ENCODE measurements at places on chromosomes 7 and 10.
A peak's percentile ranks its signal among the peaks of the same experiment; 100 is the strongest.

DNA sequence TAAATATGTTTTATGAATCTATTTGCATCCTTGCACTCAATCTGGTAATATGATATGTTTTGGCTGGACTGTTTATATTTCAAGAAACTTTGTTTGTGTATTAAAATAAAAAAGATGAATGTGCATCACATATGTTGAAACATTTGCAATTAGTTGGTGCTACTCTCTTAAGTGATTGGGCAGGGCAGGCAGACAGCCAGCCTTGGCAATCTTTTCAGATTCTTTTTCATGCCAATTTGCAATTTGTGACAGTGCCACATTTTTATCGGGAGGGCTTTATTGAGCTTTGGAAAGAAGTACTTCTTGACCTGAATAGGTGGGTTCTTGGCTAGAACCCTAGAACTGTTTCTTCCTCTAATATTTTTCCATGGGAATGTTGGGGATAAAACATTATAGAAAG is 152.2 kb downstream of the NXPH1 start:
- DNase-seq: no peak

DNA sequence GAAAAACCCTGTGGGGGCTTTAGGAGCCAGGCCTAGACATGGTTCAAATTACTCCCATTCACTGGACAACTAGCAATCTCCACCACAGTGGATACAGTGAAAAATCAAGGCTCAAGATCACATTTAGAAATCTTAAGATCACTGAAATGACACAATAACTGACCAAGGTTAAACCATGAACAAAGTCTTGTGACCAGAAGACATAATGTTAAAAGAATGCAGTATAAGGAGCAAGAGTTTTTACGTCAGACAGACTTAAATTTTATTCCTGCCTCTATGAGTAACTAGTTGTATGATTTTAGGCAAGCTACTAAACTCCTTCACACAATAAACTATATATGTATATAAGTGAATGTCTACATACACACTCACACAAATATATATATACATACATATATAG is 68.5 kb downstream of the MICU1 start:
- DNase-seq: peak; percentile 70

DNA sequence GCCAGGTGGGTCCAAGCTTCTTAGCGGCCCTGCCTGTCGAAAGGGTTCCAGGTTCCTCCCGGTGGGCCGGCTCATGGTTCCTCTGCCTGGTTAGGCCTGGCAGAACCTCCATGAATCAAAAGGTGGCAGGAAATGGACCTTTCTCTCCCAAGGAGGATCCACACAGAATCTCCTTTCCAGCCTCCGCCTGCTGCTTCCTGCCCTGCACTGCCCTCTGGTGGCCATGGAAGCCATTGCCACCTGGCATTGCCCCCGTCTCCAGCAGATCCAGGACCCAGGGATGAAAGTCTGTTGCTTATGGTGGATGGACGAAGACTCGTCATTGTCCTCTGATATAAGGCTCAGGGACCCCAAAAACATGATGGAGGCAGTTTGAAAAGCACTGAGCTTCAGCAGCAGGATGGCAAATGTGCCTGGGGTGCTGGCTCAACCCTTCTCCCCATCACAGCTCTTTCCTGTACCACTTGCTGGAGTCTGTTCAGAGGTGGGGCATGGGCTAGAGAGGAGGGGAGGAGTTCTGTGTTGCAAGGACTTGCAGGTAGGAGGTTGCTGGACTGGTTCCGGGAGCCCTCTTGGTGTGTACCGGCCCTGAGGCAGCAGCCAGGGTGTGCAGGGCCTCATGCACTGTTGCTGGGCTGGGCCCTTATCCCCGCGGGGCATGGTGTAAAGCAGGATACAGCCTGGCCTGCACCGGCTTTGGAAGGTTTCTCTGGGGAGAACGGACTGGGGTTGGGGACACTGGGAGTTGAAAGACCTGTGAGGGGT is 11.3 kb upstream of the INMT start:
- DNase-seq: peak; percentile 65

GRCh38 chr7:158840604-158841003 is 11.3 kb upstream of the ESYT2 start:
- DNase-seq: no peak

- DNase-seq: peak; percentile 2
Measured at GRCh38 chr7:15042285-15043065, 139.9 kb upstream of the DGKB start.

DNA sequence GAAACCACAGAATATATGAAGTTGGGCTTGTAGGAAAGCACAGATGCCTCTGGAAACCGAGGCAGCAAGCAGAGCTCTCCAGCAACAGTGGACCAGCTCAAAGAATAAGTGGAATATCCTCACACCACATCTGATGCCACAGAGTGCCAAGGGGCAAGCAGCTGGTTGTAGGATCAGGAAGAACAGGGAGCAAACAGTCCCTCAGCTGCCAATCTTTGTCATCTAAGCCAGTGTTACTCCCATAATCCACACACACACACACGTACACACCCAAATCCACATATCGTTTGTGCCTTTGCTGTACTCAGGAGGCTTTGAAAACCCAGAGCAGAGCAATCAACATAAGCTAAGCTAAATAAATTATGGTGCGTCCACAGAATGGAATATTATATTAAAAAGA is 20.7 kb upstream of the SEC24C start:
- DNase-seq: no peak

GRCh38 chr7:127390817-127391590 is 1.5 kb downstream of the ZNF800 start:
- DNase-seq: no peak

GRCh38 chr10:34254596-34254995 is 560.5 kb downstream of the PARD3 start:
- peak; percentile 29 for DNase-seq

- DNase-seq: no peak
Measured at GRCh38 chr10:73003822-73004221, 49.2 kb upstream of the PLA2G12B start.
